Left ventricle myocardium inferior (tissue), 1 donor: ENCODE measurements at places on chromosomes 13 and 19. TPM values are rescaled to one million over a fixed set of nuclear protein-coding genes. Genes with fewer than 3 reads are reported as not detected.

- no peak for DNase-seq
These were observed 2.5 kb downstream of the LIG4 start for GRCh38 chr13:108212886-108213285.

DNA sequence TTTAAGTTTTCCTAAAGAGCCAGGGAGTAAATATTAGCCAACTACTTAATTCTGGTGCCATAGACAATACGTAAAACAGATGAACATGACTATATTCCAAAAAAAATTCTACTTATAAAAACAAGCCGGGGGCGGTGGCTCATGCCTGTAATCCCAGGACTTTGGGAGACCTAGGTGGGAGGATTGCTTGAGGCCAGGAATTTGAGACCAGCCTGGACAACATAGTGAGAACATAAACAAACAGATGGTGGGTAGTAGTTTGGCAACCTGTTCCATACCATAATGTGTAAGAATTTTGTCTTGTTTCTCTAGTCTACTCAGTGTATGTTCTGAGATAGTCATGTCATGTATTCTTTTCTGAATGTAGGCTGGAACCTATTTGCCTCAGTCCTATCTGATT is 25.4 kb downstream of the ITM2B start:
- DNase-seq = no peak

- DNase-seq = no peak
These were observed 62.0 kb downstream of the ZNF100 start for GRCh38 chr19:21705393-21705792.

GRCh38 chr19:55301459-55302317 is 17.9 kb downstream of the BRSK1 start:
- peak; percentile 87 for DNase-seq

DNA sequence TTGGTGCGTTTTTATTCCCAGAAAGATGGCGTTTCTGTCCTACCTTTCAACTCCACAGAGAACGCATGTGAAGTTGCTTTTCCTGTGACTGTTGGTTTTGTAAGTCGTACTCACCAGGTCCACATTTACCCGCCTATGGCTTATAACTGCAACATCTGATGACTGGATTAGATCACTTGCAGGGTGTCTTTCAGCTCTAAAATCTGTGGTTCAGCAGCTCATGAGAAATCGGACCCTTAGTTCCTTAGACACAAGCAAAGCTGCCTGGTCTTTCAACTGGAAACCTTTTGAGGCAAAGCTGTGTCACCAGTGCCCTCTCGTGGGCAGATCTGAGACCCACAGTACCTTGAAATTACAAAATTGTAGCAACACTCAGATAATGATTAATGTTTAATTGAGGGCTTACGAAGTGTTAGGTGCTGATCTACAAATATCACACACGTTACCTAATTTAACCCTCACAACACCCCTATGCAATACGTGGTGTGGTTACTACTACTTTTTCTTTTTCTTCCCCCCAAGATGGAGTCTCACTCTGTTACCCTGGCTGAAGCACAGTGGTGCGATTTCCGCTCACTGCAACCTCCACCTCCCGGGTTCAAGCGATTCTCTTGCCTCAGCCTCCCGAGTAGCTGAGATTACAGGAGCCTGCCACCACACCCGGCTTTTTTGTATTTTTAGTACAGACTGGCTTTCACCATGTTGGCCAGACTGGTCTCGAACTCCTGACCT is 65.4 kb downstream of the RUBCNL start:
- peak; percentile 42 for DNase-seq

DNA sequence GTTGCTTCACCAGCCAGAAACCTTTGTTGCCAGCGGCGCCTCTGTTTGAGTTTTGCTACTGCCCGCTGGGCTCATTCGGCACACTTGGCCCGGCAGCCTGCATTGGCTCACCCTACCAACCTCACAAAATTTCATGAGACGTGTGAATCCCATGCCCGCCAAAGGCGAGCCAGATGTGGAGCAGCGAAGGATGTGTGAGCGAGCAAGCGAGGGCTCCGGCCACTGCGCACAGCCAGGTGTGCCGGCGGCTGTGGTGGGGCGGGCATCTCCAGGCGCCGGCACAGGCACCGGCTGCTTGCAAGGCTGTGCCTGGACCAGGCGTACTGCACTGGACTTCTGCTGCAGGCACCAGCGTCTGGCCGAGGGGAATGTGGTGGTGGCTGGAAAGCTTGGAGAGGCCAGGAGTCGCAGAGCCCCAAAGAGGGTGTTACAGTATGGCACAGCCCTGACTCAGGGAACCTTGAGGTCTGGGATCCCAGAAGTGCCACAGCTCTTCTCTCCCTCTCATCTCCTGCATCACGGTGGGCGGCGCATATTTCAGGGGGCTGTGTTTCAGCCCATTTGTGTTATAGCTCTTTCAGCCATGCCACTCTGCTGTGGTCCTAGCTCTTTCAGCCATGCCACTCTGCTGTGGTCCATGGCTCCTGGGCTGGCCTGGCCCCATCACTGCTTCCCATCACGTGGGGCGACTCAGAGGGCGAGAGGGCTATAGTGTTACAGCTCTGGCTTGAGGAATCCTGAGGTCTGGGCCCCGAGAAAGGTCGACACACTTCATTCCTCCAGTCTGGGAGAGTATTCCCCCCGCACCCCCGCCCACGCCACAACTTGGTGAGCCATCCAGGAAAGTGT is 592.0 kb upstream of the SLITRK5 start:
- DNase-seq = no peak

DNA sequence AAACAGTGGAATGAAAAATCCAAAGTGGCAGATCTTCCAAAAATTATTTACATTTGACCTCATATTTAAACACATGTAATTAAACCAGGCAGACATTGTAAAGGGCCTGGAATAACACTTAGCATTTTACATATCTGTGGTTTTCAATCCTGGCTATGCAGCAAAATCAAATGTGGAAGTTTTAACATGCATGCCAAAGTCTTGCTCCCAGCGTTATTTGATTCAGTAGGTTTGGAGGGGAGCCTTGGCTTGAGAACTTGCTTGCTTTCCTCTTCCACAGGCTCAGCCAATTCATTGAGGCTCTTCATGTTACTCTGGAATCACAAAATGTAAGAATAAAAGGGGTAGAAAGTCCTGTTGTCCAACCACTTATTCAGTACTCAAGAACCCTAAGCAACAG is 42.5 kb upstream of the INTS6 start:
- DNase-seq = no peak

- DNase-seq = no peak
These were observed 58.0 kb downstream of the USPL1 start for GRCh38 chr13:30675717-30676116.

DNA sequence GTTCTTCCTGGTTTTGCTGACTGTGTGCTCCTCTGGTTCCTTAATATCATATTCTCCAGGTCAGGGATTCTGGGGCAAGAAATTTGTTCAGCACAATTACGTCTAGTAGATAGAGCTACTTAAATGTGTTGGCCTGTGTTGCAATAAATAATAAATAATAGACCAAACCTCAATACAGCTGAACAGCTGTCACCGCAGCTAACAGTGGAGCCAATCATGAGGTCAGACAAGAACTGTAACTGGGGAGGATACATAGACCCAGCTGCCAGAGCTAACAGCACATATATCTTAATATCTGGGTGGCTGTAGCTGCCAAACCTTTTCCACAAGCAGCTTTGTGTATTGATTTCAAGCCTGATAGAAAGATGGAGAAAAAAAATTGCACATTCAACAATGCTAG is 1596.3 kb upstream of the PCDH20 start:
- DNase-seq = no peak

DNA sequence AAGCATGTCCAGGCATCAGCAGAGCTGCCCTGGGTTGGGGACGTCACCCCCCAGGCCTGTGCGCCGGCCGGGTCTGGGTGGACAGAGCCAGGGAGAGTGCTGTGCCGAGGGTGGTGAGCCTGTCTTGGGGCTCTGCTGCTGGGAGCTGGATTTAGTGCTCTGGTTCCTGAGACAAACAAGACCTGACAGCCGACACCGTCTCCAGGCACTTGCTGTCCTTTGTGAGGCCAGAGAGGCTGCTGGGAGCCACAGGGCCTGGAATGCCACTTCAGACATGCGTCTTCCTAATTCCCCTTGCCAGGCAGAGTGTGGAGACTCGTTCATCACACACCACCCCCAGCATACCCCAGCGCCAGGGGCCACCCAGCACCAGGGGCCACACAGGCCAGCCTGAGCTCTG is 165.8 kb downstream of the KDM4B start:
- DNase-seq = no peak

DNA sequence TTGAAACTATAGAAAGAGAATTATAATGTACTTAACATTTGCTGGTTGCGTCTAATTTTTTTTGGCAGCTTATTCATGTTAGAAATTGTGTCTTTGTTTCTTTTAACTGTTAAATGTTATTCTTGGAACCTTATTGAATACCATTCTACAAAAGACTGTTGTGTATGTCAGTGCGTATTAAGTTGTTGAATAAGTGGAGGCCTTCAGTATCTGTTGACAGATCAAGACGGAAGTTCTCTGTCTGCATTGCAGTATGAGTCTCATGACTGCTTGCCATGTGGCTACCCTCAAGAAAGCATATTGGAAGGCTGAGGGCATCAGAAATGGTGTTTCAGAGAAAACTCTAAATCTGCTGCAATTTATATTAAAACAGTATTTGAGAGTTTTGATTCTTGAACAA is 8.5 kb downstream of the UBA2 start:
- DNase-seq = no peak

DNA sequence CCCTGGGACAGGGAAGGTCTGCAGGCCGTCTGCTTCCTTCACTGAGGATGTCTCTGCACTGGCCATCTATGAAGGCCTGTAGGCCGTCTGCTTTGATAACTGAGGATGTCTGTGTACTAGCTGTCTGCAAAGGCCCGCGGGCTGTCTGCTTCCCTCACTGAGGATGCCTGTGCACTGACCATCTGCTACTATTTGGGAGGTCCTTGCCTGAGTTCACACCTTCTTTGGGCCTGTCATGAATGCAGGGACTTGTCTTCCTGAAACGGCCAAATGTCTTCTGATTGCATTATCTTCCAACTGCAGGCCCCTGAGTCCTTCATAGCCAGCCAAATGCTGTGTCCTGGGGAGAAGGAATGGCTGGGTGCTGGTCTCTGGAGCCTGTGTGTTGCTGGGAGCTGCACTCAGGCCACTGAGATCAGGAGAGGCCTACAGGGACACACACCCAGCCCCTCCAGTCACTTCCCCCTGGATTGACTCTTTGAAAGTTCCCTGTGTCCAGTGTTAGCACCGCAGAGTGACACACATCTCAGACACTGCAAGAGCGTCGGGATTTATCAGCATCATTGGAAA is 72.9 kb downstream of the TEX29 start:
- DNase-seq = no peak

DNA sequence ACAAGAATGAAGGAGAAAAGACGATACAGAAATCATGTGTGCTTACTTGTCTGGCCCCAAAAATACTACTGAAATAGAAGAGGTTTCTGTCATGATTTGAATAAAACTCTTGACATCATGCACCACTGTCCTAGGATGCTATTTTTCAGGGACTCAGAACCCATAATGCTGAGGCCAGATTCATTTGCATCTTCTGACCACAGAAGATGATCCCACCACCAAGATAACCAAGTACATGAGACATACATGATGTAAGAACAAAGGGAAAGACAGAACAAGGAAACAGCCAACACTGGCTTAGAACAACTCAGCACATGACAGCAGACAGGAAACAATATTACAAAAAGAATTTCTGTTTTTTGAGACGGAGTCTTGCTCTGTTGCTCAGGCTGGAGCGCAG is 2.5 kb downstream of the ZNF552 start:
- no peak for DNase-seq

DNA sequence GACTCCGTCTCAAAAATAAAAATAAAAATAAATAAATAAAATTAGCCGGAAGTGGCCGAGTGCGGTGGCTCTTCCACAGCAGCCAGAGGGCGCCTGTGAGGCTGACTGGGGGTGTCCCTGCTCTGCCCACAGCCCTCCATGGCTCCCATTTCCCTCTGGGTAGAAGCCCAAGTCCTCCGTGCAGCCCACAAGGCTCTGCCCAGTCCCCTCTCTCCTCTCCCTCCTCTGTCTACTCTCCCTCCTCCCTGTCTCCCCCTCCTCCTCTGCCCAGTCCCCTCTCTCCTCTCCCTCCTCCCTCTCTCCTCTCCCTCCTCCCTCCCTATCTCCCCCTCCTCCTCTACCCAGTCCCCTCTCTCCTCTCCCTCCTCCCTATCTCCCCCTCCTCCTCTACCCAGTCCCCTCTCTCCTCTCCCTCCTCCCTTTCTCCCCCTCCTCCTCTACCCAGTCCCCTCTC is 20.4 kb downstream of the MISP start:
- no peak for DNase-seq

GRCh38 chr13:48979892-48980291 is 4.2 kb downstream of the FNDC3A start:
- DNase-seq = no peak

- no peak for DNase-seq
These were observed 135.5 kb downstream of the KLF5 start for GRCh38 chr13:73194310-73194709.

- DNase-seq = no peak
These were observed 465.8 kb downstream of the OLFM4 start for GRCh38 chr13:53494406-53494805.

DNA sequence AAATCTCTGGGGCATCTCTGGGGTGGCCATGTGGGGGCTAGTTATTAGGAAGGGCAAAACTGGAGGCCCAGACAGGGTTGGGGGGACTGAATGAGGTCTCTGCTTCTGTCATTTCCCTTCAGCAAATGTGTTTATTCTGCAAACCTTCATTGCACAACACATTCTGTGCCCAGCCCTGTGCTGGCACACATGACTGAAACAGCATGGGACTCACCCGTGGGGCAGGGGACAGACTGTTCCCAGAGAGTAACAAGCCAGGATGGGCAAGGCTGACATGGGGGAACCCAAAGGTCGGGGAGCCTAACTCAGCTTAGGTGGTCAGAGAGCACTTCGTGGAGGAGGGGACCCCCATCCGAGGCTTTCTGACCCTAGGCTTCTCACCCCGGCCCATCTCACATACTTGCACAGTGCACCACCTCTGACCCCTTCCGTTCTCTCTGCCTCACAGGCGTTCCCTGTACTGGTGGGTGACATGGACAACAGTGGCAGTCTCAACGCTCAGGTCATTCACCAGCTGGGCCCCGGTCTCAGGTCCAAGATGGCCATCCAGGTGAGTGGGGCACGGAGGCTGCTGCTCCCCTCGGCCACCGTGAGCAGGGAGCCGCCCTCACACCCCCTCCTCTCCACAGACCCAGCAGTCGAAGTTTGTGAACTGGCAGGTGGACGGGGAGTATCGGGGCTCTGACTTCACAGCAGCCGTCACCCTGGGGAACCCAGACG is 2.4 kb downstream of the TOMM40 start:
- no peak for DNase-seq

DNA sequence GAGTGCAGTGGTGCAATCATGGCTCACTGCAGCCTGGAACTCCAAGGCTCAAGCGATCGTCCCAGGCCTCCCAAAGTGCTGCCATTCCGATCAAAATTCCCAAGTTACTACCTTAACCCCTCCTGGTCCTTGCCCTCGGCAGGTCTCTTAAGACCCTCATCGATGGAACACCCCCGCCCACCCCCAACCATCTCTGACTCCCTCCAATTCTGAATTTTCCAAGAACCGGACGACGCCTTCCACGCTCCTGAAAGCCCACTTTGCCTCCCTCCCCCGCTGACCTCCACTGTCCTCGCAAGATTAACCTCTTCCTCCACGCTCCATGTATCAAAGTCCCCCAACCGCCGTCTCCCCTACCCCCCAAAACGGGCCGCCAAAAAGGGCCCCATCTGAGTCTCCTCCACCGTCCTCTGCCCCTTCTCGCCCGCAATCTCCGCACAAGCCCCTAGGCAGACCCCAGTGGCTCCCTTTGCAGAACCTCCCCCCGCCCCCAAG is 539 bp downstream of the DAPK3 start:
- no peak for DNase-seq

- no peak for DNase-seq
These were observed 412.0 kb downstream of the SLITRK1 start for GRCh38 chr13:83470133-83470797.

RFPL4AL1 gene
- not detected for total RNA-seq

ITM2B gene
- total RNA-seq = 533 TPM

SIGLECL1 gene
- not detected for total RNA-seq

RGCC gene
- 45.8 TPM for total RNA-seq
